ENCODE measurements at places on chromosomes 7 and 10.

- peak; percentile 44 for DNase-seq
Measured at GRCh38 chr10:24825551-24825950, 101.9 kb upstream of the ARHGAP21 start.

- DNase-seq: peak; percentile 67
Measured at GRCh38 chr10:127945341-127945758, 38.4 kb downstream of the PTPRE start.

- DNase-seq: no peak
Measured at GRCh38 chr10:125020871-125021270, 78.9 kb downstream of the ZRANB1 start.

DNA sequence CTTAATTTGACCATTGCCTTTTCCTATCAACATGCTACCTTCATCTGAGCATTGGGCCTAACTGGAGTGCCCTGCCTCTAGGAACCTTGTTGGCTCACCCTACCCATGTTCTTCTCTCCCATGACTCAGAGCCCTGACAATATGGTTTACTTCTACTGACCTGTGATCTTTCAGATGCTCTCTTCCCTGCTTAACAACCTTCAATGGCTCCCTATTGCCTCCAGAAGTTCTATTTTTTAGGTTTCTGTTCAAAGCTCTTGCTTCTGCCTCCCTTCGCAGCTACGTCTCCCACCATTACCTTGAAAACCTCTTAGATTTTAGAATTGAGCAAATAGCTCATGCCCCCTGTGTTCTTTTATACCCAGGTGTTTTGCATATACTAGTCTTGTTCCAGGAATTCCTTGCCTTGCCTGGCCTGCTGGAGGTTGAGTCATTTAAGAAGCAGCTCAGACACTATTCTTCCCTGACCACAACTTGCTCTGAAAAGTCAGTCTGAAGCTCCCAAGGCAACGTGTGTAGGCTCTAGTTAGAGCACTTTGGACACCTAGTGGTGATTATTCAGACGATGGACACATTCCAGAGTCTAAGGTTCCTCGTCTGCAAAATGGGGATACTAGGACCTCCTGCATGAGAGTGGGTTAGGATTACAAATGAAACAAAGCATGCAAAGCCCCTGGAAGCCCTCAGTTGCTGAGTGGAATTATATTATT is 64.4 kb upstream of the EMX2 start:
- peak; percentile 77 for DNase-seq

DNA sequence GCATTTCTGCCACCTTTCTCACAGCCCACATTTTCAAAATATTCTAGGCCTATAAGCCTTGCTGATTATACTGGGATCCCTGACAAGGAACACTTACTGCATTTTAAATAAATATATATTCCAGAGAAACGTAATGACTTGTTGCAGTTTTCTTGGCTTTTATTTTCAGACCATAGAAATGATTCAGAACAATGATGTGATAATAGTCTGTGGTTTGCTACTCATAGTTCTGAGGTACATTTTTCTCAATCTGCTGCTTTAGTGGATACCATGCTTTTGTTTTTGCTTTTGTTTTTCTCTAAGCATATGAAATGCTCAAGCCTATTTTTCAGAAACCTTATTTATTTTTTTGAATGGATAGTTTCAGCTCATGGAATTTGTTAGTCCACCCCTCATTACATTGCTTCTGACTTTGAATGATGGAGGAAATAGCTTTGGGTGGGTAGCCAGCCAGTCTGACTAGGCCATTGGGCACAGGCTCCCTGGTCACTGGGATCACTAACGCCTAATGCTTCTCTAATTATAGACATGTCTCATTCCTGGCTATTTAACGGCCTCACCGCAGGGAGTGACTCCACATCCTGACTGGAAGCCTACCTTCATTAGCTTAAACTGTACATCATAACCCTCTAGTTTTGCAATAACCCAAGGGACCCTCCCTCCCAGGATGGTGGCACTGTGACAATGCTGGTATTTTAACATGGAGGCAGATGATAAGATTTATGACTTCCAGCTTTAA is 66.1 kb downstream of the MBL2 start:
- DNase-seq: peak; percentile 14

DNA sequence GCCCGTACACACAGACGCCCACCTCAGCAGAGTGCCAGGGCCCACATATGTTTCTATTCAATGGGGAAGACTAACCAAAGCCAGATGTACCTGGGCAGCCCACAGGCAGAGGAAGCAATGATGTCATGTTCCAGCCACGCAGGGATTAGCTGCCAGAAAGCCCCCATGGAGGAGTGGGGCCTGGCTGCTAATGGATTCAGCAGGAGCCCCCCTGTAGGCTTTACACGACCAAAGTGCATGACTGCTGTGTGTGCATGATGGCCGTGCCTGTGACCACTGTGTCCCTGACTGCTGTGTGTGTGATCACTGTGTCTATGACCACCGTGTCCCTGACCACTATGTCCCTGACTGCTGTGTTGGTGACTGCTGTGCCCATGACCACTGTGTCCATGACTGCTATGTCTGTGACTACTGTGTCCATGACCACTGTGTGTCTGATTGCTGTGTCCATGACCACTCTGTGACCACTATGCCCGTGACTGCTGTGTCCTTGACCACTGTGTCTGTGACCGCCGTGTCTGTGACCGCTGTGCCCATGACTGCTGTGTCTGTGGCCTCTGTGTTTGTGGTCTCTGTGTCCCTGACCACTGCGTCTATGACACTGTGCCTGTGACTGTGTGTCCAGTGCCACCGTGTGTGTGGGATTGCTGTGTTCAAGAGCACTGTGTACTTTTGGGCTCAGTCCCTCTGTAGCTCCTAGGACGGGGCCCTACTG is 409.3 kb downstream of the RPS24 start:
- DNase-seq: no peak

DNA sequence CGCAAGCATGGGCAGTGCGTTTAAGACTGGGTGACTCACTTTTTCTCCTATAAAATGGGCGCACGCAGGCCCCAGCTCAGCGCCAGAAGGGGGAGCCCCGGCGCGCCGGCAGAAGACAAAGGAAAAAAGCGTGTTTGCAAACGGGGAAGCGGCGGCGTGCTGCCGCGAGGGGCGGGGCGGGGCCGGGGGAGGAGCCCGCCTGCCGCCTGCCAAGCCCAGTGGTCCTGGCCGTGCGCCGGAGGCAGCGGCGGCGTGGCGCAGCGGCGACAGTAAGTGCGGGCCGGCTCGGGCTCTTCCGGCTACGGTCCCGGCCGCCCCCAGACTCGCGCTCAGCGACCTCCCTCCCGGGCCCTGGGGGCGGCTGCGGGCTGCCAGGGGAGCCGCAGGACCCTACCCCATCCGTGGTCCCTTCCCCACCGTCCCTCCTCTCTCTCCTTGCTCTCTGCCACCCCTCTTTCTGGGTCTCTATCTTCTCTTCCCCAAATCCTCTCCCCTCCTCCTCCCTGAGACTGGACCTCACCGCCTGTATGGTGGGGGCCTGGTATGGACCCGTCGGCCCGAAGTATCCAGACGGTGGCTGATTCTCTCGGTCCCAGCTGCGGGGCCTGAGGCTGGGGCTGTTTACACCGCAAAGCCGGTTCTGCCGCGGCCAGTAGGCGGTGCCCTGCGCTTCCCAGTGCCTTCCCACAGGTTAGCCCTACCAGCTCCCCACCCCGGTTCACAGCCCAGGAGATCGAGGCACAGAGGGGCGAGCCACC is at the start of gene SLC29A3:
TSS of gene SLC29A3 (plus strand) at position 218 of the 758 bp plus-strand sequence. CDS start at position 269, 51 bp downstream.
- DNase-seq: peak; percentile 78

GRCh38 chr7:111380945-111381344 is 181.3 kb downstream of the IMMP2L start:
- DNase-seq: no peak

GRCh38 chr7:95544171-95544570 is 52.1 kb downstream of the PDK4 start:
- DNase-seq: no peak

- no peak for DNase-seq
Measured at GRCh38 chr10:78686444-78687060, 382.2 kb upstream of the ZMIZ1 start.

- DNase-seq: no peak
Measured at GRCh38 chr7:16504019-16504418, 22.6 kb upstream of the LRRC72 start.

DNA sequence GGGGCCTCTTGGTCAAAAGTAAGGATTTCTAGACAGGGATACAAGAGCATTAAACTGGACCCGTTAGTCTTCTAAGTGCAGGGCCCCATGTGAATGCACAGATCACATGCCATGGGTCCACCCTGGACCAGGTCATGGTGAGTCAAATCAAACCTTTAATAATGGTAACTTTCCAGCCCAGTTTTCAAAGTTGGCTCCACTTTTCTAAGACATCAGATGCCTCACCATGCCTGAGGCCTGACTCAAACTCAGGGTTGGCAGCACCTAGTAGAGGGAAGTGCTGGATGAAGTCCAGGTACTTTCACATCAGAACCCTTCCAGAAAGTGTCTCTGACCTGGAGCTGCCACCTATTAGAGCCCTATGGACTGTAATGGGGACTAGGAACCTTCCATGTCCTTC is 9.7 kb upstream of the SMIM30 start:
- no peak for DNase-seq

GRCh38 chr10:114388275-114388674 is 16.0 kb downstream of the AFAP1L2 start:
- DNase-seq: no peak

- DNase-seq: no peak
Measured at GRCh38 chr10:128160297-128160711, 34.1 kb upstream of the MKI67 start.

GRCh38 chr10:75210282-75211006 is at the start of gene VDAC2:
Gene VDAC2 (plus strand): TSS chr10:75210796. CDS start chr10:75211159, 363 bp downstream.
- peak; percentile 90 for DNase-seq

GRCh38 chr7:85322252-85322651 is 135.4 kb upstream of the SEMA3D start:
- no peak for DNase-seq

- no peak for DNase-seq
Measured at GRCh38 chr7:123744416-123744815, 4.4 kb downstream of the WASL start.

DNA sequence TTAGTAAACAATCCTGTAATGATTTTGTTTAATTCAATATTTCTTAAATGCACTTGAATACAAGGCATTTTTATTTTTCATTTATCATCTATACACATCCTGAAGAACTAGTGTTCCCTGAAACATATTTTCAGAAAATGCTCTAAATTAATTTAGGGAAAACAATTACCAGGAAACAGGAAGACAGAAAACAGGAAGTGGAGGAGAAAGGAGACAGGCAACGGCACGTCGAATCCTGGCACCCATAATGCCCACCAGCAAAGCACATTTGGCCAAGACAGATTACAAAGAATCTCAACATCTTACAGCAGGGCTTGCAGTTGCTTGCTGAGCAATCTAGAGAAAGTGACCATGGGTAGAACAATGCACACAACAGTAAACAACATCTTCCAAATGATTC is 571.1 kb downstream of the GRID1 start:
- no peak for DNase-seq

- DNase-seq: no peak
Measured at GRCh38 chr7:36336390-36336789, 53.3 kb upstream of the ANLN start.

DNA sequence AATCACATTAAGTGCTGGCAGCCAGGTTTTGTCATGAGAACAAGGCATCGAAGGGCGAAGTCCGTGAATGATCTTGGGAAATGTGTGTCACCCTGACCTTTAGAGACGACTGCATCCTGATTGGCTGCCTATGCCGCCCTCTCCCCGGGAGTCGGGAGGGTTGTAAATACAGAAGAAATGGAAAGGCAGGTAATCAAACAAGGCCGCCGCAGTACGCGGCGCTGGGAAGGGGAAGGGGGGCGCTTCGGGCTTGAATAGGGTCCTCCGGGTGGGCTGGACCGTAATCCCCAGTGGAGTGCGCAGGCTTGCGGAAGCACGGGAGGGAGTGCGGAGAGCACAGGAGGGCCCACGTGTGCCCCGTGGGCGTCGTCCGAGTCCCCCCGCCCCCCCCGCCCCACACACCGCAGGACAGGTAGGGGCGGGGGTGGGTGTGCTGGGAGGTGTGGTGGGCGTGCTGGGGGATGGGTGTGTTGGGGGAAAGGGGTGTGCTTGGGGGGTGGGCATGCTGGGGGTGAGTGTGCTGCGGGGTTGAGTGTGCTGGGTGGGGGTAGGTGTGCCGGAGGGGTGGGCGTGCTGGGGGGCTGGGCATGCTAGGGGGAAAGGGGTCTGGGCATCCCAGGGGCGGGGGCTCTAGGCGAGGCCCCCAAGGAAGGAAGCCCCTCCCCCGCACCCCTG is 169.4 kb downstream of the ARHGAP12 start:
- peak; percentile 43 for DNase-seq

- no peak for DNase-seq
Measured at GRCh38 chr10:65367706-65368105, 1558.1 kb upstream of the LRRTM3 start.

DNA sequence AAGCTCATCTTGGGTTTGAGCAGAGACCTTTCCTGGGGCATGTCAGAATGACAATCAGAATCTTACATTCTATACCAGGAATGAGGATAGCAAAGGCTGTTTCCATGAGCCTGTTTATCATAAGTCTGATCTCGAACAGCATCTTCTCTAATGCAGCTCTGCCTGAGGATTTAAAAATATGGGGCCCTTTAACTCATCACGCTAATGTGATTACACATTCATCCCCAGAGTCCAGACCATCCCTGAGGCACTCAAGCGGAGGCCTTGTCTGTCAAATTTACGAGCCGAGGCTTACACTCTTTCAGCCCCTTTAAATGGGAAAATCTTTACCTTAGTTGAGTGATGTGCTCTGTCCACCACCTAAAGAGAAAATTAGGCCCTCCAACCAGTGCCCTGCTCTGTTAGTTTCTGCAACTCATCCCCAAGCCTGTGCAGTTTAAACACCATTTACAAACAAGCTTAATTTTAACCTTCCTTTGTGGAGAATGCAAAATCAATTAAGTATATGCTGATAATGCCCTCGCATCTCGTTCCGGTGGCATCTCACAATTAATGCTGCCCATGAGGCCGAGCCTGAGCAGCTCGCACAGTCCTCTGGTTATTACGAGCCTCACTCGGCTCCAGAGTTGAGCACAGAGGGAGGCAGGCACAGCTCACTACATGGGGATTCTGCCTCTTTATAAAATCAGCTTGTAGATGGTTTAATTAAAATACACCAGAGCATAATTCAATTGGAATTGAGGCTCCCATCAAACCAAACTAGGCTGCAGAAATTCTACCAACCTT is 16.0 kb downstream of the CHST15 start:
- no peak for DNase-seq

GRCh38 chr10:100814751-100815474 is 69.5 kb downstream of the PAX2 start:
- DNase-seq: no peak

DNA sequence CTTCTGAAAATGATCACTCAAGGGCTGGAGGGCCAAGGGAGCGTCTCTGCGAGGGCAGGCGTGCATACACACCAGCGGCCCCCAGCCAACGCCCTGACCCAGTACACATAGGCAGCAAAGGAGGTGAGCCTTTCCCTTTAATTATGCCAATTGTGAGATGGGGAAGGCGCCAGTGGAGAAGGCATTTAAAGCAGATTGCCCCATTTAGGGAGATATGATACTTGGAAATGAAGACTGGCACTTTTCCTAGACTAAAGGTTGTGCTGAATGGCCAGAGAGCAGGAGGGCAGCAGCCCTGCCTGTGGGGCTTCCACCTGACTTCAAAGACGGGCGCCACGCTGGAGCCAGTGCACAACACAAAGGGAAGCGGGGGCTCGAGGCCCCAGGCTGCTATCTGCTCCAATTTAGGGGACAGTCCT is 24.1 kb downstream of the HIPK2 start:
- DNase-seq: no peak

GRCh38 chr7:86963599-86964230 is 95.7 kb downstream of the ELAPOR2 start:
- DNase-seq: no peak
